ENCODE measurements at places on chromosomes 13 and 19.

- no peak for DNase-seq
Measured at GRCh38 chr19:21848706-21849105, 12.7 kb upstream of the ZNF43 start.

DNA sequence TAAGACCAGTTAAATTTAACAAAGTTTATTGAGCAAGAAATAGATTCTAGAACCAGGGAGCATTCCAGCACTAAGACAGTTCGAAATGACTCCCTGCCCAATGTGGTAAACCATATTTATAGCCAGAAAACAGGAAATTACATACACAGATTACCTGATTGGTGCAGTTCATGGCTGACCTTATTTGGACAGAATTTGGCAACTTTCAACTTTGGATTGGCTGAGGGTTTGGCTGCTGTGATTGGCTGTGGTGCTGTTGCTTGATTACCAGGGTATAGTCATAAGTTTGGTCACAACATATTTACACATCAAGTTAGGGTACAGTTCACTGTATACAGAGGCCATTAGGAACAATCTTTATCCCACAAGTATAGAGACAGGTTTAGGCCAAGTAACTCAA lies 984.8 kb upstream of the MIR17HG start:
- DNase-seq, result no peak

DNA sequence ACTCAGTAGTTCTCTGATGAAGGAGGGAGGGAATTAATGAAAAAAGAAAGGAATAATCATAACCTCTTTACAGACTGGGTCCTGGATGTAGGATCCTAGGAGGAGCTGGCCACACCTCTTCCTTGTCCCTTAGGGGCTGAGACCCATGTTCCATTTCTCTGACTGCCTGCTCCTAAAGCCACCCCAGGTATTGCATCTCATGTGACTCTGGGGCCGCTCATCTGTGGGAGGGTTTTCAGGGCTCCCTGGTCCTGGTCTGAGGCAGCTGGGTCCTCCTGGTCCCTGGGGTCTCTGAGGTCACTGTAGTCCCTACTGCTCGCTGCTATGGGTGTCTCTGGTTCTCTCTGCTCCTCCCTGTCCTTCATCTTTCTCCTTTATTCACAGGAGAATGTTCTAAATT lies 2.9 kb downstream of the CEACAM21 start:
- no peak for DNase-seq

GRCh38 chr13:42048342-42048683 lies at the start of gene DGKH:
TSS of gene DGKH (plus strand) at chr13:42048648. CDS start at chr13:42048774, 126 bp downstream.
- no peak for DNase-seq

- DNase-seq, result peak; percentile 3
Measured at GRCh38 chr13:51523082-51523518, 61.2 kb upstream of the WDFY2 start.

- DNase-seq, result no peak
Measured at GRCh38 chr13:52804202-52804641, 44.2 kb downstream of the PCDH8 start.

- no peak for DNase-seq
Measured at GRCh38 chr19:53978975-53979801, 12.2 kb upstream of the CACNG6 start.

DNA sequence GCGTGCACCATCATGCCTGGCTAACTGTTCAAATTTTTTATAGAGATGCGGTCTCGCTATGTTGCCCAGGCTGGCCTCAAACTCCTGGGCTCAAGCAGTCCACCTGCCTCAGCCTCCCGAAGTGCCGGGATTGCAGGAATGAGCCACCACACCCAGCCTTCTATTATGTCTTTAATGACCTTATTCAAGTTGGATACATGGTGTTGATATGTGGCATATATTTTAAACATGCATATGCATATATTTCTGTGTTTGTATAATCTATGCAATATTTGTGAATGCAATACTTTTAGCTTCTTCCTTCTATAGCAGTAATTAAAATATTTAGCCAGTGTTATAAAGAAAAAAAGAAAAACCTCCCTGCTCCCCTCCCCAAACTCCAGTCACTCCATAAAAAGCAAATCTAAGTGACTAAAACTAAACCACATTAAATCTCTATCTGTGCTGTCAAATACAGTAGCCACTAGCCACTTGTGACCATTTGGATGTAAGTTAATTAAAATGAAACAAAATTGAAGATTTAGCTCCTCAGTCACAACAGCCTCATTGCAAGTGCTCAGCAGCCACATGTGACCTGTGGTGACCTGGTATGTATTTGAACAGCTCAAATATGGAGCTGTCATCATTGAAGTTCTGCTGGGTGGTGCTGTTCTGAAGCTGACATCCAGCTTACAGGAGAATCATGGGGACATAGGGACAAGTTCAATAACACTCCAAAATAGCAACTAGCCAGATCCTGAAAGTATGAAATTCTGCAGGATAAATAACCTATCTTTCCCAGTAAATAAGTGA lies 27.4 kb downstream of the FCGBP start:
- no peak for DNase-seq

- no peak for DNase-seq
Measured at GRCh38 chr13:44234566-44234965, 139.1 kb upstream of the SERP2 start.

- DNase-seq, result no peak
Measured at GRCh38 chr19:43332058-43332922, 21.2 kb upstream of the CD177 start.

DNA sequence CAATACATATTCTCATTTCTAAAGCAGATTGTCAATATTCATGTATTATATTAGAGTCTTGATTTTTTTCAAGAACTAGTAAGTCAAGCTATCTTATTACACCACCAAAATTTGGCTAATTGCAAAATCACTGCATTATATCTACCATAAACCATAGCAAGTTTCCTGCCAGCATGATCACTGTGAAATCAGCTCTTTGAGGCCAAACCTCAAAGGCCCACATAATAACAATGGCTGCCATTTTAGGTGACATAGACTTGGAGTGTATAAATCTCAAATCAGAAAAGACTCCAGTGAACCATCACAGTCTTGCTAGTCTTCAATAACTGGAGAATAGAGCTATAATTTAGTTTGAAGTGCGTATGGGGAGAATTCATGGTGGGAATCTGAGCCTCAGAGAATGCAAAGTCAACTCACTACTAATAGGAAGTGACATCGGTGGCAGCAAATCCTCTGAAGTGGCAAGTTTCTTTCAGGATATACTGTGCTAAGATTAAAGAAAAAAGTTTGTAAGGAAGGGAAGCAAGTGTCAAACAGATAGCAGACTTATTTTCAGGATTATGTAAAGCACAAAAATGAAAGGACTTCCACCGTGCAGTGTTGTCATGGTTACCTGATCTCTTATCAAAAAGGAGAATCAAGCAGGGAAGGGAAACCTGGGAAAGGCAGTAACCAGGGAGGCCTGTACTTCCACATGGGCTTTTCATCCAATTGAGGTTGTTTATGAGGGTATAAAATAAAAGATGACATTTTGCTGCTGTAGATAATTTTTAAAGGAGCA lies 117.4 kb upstream of the FNDC3A start:
- no peak for DNase-seq

GRCh38 chr13:51804295-51805172 lies 571 bp upstream of the DHRS12 start:
- peak; percentile 53 for DNase-seq

- no peak for DNase-seq
Measured at GRCh38 chr19:37698216-37698615, 21.3 kb downstream of the ZNF607 start.

DNA sequence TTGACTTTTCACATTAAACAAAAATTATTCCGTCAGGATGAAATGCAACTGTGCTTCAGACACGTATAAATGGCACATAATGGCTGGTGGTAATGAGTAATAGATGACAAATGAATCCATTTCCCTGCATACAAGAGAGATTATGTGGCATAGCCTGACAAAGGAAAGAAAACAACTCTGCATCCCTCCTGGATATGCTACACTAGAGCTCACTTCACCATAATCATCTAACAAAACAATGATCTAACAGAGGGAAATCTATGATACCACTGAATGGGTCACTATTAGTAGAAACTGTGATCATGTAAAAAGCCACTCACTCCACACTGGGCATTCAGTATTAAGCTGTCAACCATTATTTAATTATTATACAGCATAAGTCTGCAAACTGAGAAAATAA lies 1498.4 kb downstream of the EFNB2 start:
- no peak for DNase-seq

DNA sequence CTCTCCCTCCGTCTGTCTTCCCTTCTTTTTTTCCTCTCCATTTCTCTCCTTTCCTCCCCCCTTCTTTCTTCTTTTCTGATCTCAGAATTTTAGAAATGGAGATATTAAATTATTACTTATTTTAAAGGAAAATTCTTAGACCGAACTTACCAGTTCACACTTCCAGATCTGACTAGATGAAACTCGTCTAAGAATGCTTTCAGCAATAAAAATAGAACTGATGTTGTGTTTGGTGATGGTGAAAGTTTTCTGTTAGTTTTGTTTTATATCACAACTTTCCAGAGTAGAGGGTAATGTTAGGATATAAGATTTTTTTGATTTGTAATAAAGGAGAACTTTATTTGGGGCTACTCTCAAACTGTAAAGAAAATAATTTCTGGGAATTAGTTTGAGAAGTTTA lies 29.9 kb downstream of the UCHL3 start:
- DNase-seq, result no peak

DNA sequence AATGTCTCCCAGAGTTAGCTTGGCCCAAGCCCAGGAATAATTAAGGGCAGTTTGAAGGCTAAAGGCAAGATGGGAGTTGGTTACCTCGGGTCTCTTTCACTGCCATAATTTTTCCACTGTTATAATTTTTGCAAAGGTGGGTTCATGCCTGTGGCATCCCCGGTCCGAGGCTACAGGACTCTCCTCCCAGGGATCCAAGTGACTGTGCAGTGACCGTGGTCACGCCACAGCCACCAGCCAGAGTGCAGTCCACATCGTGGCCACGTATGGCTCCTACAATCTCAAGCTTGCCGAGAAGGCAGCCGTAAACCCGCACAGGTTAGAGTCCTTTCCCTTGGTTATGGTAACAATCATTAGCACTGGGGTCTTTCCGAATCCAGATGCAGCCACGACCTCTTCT lies 36.8 kb downstream of the C13orf46 start:
- DNase-seq, result no peak

DNA sequence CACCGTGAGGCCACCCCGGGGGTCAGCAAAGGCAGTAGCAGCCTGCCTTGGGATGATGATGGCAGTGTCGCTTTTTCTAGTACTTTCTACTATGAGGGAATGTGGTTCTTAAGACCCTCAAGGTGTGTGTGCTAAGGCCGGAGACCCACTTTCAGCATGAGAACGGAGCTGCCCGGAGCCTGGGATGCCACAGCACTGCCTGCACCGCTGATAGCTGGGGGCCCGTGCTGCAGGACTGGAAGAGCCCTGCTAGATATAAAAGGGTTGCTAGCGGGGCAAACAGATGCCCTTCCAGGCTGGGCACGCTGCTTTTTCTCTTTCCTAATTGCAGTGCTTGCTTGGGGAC lies 14.5 kb downstream of the PLIN4 start:
- no peak for DNase-seq

GRCh38 chr13:30354493-30355383 lies 47.4 kb upstream of the KATNAL1 start:
- DNase-seq, result no peak

DNA sequence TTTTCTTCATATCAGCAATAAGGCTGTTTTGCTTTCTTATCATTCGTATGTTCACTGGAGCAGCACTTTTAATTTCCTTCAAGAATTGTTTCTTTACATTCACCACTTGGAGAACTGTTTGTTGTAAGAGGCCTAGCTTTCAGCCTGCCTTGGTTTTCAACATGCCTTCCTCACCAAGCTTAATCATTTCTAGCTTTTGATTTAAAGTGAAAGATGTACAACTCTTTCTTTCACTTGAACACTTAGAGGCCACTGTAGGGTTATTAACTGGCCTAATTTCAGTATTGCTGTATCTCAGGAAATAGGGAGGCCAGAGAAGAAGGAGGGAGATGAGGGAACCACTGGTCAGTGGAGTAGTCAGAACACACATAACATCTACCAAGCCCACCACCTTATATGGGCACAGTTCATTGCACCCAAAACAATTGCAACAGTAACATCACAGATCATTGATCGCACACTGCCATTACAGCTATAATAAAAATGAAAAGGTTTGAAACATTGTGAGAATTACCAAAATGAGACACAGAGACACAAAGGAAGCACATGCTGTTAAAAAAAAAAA lies 181.4 kb upstream of the TUBA3C start:
- no peak for DNase-seq

GRCh38 chr19:47757617-47758442 lies 12.5 kb downstream of the NOP53 start:
- DNase-seq, result no peak

GRCh38 chr13:25463496-25463895 lies 91.7 kb downstream of the ATP8A2 start:
- no peak for DNase-seq

- DNase-seq, result no peak
Measured at GRCh38 chr13:97810152-97810551, 143.3 kb upstream of the IPO5 start.

- DNase-seq, result no peak
Measured at GRCh38 chr13:29270271-29270985, 325.1 kb downstream of the SLC7A1 start.

DNA sequence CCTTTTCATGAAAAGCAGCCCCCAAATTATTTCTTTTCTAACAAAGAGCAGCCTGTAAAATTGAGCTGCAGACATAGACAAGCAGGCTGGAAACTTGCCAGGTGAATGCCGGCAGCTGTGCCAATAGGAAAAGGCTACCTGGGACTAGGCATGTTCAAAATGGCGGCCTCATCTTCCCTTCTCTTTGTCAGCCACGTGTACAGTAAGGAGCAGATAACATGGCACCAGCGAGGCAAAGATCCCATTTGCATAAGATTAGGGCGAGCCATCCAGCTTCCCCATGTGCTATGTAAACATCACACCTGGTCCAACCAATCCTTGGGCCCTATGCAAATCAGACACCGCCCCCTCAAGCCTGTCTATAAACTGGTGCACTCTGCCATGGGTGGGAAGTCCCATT lies 31.2 kb upstream of the CACNA1A start:
- DNase-seq, result no peak

DNA sequence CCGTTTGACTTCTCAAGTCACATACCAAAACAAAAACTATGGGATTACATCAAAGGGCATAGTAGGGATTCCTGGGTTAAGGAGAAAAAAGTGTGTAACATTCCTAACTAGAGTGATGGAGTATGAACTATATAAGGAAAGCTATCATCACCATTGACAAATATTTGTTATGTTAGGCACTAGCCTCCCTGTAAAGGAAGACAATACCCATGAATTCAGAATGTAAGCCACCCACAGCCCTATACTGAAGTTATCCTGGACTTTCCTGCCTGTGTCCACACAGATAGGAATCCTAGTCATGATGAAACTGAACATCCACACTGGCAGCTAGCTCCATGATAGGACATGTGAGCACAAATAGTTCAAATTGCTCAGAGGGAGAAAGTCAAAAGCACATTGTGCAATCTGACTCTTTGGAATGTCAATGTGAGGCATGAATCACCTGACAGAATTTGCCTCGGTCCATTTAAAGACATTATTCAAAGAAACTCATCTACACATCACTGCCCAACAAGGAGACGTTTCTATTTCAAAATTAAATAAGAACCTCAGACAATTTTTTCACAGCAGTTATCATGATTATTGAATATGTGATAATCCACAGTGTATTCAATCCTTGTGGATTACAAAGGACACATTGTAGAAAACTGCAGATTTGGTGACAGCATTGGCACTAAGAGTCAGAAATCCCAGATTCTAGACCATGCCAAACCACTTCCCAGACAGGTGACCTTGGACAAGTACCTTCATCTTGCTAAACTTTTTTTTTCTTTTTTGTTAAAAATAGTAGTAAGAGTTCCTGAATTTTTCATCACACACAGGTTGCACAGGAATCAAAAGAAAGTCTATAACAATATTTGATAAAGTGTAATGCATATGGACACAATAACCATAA lies 529.3 kb downstream of the IRS2 start:
- DNase-seq, result no peak

Measured in activated CD4-positive, alpha-beta T cell treated with anti-CD3 and anti-CD28 coated beads for 4 hours (primary cell).